Pancreas (tissue), 10 donors: ENCODE measurements at places on chromosomes 2 and 18. TPM values are rescaled to one million over a fixed set of nuclear protein-coding genes. Genes with fewer than 3 reads are reported as not detected.

Gene SCN9A
- 1.6 TPM for polyA plus RNA-seq

Gene HRH4
- not detected for polyA plus RNA-seq

Gene UBE2F
- 32.4 TPM for polyA plus RNA-seq

Gene CTAGE1
- polyA plus RNA-seq, result not detected

Gene LAMA1
- 2.4 TPM for polyA plus RNA-seq

Gene HOXD8
- polyA plus RNA-seq, result 1.5 TPM

Gene CNDP1
- 0.84 TPM for polyA plus RNA-seq

Gene RHOB
- 56.3 TPM for polyA plus RNA-seq

Gene MFSD2B
- polyA plus RNA-seq, result 0.07 TPM

Gene SERPINB2
- 0.52 TPM for polyA plus RNA-seq

Gene REG1B
- polyA plus RNA-seq, result 20,052 TPM

Gene OTX1
- polyA plus RNA-seq, result 0.15 TPM
